Suppressor macrophage treated with lipopolysaccharide for 4 hours (primary cell): ENCODE measurements at places on chromosomes 1 and 21.
A peak's percentile ranks its signal among the peaks of the same experiment; 100 is the strongest.

DNA sequence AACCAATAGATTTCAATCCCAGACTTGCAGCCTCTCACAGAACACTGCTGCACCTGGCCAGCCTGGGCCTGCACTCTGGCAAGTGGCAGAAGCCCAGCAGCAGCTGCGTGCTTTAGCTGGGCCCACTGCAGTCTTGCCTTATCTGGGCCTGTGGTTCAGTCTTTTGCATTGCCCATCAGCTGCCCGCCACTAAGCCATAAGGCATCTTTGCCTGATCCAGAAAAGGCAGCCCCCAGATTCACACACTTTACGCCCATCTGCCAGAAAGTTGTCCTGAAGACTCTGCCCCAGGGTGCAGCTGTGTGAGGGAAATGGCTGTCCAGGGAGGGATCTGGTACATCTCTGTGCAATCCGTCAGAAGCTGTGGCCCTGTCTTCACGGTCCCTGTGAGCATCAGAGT, 217.0 kb downstream of the DNAH14 start:
- DNase-seq, result no peak

DNA sequence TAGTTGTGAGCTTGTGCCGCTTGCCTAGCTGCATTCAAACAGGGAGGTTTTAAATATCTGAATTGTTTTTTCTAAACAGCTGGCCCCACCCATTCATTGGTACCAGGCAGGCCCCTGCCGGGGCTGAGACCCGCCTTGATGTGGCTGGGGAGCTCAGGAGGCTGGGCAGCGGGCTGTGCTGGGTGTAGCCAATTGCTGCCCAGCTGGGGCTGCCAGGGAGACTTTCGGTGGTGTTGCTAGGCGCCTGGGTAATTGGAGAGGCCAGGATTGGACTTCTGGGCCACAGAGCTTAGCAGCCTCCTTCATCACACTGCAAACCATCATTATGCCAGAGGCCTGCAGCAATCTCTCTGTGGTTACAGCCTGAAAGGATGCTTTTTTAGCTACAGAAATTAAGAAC, 12.2 kb downstream of the RHBDL2 start:
- no peak for DNase-seq

DNA sequence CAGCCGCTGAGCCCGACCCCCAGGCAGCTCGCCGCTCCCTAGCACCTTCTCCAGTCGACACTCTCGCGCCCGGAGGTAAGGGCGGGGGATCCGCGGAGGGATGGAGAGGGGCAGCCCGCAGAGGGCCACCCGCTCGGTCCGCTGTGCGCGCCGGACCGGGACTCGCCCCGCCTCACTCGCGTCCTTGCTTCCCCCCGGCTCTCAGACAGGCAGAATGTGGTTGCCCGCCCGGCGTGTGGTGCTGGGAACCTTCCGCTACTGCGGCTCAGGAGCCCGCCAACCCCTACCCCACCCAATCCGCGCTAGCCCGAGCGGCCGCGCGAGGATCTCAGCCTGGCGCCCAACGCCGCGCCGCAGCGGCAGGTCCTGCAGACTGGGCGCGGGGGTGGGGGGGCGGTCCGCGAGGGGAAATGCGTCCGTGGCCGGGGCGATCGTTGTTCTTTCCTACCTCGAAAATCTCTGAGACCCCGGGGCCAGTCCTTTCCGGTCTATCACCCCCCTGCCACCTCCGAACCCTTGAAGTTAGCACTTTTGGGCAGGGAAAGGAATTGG, 404 bp downstream of the LRRC8C start:
- peak; percentile 49 for DNase-seq

- no peak for DNase-seq
Measured at GRCh38 chr1:206565995-206566394, 46.3 kb downstream of the EIF2D start.

- DNase-seq, result no peak
Measured at GRCh38 chr1:236516929-236517704, 6.7 kb upstream of the LGALS8 start.

GRCh38 chr1:198265073-198265661, 108.4 kb downstream of the NEK7 start:
- no peak for DNase-seq

- no peak for DNase-seq
Measured at GRCh38 chr1:99737016-99737415, 29.4 kb downstream of the FRRS1 start.

DNA sequence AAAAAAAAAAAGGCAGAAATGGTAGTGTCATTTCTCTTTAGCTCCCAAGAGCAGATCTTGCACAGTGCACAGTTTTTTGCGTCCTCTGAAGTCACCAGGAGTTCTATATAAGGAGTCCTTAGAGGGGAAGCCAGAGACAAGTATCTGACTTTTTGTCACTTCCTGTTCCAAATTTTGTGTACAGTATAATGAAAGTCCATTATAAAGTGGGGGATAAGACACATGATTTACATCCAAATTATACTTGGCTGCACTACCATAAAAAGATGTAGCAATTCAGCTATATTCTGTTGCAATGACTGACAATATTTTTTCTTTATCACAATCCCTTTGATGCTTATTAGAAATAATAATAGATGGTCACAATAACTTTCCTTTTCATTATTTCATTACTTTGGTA, 1276.9 kb upstream of the ADGRL2 start:
- no peak for DNase-seq

GRCh38 chr1:155007251-155007828, 4.7 kb downstream of the ZBTB7B start:
- DNase-seq, result no peak

- no peak for DNase-seq
Measured at GRCh38 chr1:14304381-14304865, 294.1 kb upstream of the KAZN start.

DNA sequence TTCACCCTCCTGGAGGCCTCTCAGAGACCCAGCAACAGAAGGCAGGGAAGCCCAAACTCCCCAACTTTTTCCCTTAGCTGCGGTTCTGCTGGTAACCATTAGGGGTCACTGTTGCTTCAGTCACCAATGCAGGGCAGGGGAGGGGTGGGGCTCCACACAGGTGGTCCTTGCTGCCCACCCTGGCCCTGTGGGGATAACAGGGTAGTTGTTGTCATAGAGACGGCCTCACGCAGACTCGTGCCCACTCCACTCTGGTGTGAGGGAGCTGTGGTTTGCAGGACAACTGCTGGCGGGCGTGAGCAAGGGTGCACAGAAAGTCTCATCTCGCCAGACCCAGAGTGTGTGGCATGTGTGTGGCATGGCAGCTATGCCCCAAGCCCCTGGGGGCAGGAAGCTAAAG, 19.9 kb downstream of the INSRR start:
- DNase-seq, result peak; percentile 30

- no peak for DNase-seq
Measured at GRCh38 chr1:33512226-33513011, 40.0 kb downstream of the ZSCAN20 start.

- DNase-seq, result no peak
Measured at GRCh38 chr1:220438741-220439140, 89.2 kb upstream of the MARK1 start.

DNA sequence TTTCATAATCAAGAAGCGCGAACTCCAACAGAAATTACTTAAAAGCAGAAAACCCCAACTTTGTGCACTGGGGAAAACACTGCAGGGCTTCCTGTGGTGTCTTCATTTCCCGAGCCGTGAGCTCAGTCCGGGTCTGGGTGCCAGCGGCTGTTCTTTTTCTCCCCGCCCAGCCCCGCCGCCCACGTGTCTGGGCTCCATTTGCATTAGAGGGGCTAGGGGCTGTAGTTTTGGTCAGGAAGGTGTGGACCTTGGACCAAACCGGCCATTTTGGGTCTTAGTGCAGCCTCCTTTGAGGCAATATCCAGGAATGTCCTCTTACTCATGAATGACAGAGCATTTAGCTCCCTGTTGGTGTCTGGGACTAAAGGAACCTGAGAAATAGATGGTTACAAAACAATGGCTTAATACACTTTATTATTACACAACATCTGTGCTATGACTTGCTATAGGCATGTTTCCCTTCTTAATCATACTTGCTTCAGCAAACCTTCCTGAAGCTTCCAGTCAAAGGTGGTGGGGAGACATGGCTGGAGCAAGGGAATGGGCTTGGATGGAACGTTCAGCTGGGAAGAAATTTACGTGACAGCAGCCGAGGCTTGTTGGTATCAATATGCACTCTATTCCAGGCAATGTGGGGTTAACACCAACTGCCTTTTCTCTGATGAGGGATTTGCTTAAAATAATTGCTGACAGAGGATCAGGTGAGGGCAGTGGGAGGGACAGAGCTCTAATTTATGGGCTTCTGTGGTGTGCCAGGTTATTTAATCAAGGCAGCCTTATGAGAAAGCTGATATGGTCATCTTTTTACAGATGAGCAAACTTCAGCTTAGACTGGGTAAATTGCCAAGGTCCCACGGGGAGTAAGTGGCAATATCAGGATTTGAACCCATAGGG, 1.1 kb downstream of the AGTRAP start:
- peak; percentile 97 for DNase-seq

- DNase-seq, result no peak
Measured at GRCh38 chr1:178371235-178371634, 125.5 kb downstream of the CLEC20A start.

DNA sequence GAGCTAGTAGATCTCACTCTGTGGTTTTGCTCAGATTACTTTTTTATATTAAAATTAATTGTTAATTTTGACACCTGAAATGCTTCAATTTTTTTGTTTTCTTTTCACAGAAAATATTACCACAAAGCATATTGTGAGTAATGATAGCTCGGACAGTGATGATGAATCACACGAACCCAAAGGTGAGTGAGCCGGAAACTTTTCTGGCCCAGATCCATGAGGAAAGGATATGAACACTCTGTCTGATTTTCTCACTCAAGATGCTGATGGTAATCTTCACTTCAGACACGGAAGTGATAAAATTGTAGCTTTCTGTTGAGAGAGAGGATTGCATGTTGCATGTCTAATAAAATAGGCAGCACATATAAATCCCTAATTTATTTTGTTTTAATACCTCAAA, 121.8 kb downstream of the PLA2G4A start:
- DNase-seq, result no peak

DNA sequence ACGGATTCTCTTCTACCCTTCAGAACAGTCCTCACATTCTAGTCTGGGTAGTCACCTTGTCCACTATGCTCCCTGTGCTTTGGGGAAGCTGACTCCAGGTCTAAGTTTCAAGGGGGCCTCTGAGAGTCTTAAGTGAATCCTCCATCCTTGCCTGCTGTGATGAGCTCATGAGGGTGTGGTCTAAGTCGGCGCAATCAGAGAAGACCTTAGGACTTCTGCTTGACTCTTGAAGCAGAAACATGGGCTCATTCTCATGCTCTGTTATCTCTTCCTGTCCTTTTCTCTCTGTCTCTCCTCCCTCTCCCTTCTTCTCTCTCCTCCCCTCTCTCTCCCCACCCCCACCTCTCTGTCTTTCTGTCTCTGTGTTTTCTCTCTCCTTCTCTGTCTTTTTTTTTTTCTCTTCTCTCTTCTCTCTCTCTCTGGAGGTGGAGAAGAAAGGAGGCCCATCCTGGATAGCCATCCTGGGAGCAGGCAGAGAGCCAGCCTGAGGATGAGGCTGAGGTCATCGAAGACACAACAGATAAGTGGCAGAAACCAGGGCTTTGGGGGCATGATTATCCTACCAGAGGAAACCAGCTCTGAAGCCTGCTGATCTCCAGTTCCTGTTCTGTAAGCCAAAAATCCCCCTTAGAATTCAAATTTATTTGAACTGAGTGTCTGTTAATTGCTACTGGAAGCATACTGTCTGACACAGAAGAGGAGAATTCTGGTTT, 245.6 kb downstream of the SIPA1L2 start:
- no peak for DNase-seq

DNA sequence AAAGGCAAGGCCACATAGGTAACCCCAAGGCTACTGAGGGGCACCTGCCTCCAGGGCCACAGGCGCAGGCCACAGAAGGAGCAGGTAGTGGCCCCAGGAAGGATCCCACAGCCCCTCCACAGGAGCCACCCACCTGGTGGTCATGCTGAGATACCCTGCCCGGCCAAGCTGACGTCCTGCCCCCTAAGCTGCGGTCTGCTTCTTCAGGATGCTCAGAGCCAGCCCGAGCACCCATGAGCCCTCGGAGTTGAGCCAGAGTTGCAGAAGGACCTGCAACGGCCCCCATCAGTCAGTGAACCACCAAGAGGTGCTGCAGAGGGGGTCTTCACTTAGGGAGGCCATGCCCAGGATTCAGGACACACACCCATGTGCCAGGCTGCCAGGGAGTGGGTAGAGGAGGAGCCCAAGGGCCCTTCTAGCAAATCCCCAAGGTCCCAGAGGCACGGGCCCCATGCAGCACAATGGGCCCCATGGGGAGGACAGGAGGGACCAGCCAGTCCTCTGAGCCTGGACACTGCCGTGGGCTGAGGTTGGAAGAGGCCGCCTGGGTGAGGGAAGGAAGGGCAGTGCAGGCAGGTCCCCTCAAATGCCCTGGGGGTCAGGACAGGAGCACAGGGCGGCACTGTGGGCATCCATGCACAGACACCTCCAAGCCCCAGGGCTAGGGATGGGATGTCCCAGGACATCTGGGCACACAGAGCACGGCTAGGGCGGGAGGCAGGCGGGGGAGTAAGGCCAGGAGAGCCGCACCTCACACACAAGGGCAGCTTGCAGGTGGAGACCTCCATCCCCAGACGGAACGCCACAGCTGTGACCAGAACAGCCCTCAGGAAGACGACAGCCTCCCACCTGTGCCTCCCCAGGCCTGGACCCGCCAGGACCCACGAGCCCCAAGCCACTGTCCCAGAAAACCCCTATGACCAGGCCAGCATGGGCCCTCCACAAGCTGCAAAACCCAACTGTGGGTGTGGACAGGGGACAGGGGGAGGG, 20.5 kb downstream of the WNT9A start:
- no peak for DNase-seq

- DNase-seq, result no peak
Measured at GRCh38 chr1:226943927-226944326, 3.8 kb downstream of the COQ8A start.

- DNase-seq, result no peak
Measured at GRCh38 chr1:113686891-113687618, 72.2 kb downstream of the PHTF1 start.

DNA sequence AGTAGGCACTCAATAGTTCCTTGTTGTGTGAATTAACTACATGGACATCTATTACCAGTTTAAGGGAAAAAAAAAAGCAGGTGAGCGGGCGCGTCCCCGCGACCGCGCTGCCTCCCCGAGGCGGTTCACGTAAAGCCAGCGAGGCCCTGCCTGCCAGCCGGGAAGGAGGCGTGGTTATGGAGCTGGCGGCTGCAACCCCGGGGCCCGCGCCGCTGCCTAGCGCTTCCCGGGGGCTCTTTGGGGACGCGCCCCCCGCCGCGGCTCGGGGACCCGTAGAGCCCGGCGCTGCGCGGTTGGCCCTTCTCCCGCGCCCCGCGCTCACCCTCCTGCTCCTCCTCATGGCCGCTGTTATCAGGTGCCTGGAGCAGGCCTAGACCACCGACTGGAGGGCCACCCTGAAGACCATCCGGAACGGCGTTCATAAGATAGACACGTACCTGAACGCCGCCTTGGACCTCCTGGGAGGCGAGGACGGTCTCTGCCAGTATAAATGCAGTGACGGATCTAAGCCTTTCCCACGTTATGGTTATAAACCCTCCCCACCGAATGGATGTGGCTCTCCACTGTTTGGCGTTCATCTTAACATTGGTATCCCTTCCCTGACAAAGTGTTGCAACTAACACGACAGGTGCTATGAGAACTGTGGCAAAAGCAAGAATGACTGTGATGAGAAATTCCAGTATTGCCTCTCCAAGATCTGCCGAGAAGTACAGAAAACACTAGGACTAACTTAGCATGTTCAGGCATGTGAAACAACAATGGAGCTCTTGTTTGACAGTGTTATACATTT, 2.6 kb upstream of the CC2D1B start:
- peak; percentile 25 for DNase-seq
